Suprapubic skin (tissue), 4 donors: ENCODE measurements at places on chromosomes 6 and 20. TPM values are rescaled to one million over a fixed set of nuclear protein-coding genes. Genes with fewer than 3 reads are reported as not detected.

- DNase-seq = peak; percentile 96
Measured at GRCh38 chr6:41787219-41787917, at the start of gene TOMM6. Gene TOMM6 (plus strand): TSS chr6:41787694. CDS start chr6:41787698, 4 bp downstream.

DNA sequence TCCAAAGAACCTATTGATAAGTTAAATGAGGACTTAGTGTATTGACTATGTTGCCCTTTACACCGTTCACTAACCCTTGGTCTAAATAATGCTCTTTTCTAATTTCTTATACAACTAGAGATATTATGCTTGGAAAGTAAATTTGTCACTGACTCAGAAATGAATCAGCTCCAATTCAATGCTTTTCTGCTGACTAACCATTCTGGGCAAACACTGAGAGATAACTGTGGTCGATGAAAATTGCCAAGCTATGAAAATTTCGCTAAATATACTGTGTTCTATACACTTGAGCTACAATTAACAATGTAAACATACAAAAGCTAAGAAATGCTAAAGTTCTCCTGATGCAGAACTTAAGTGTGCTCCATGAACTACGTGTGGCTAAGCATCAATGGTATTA is 23.1 kb upstream of the FBXO9 start:
- DNase-seq = no peak

Gene TBC1D7
- total RNA-seq = 8.3 TPM

- DNase-seq = no peak
Measured at GRCh38 chr6:158892266-158892665, 73.1 kb upstream of the EZR start.

Gene ZBTB22
- total RNA-seq = 33.6 TPM

GRCh38 chr6:137867685-137868509 is 838 bp downstream of the TNFAIP3 start:
- DNase-seq = no peak

GRCh38 chr20:50146732-50147662 is 6.5 kb downstream of the PEDS1 start:
- peak; percentile 85 for DNase-seq
